GM06990 (cell line): ENCODE measurements at places on chromosomes 3 and 15.

GRCh38 chr15:74608786-74609185 lies 6.8 kb upstream of the CLK3 start:
- DNase-seq, result no peak

DNA sequence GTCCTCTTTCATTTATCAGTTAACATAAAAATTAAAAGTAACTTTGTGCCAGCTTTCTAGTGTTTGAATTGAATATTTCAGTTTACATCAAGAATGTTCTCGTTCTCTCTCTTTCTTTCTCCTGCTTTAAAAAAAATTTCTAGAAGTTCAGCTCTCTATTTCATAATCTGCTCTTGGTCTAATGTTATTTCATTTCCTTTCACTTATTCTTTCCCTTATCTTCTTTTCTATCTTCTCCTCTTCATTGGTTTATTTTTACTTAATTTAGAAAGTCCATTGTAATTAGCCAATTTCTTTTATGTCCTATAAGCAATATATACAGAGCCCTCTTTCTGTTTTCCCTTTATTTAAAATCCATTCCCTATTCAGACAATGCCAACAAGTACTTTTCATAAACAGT lies 44.6 kb downstream of the CCDC54 start:
- no peak for DNase-seq

- no peak for DNase-seq
Measured at GRCh38 chr3:124576565-124577493, 153.4 kb upstream of the UMPS start.

DNA sequence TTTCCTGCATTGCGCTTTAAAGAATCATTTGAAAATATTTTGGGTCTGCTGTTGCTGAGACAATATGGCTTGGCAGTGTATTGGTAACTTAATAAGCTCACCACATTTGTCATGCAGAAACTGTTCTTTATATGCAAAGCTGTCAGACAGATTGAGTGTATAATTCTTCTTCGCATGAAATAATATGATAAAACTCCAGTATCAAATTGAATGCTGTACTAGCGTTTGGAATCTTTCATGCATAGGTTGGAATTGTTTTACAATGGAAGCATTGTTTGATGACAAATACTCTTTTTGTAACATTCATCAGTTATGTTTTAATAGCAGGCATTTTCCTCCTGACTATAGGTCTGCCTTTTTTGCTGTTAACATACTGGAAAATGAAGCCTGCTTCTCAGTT lies 53.8 kb downstream of the RBMS3 start:
- no peak for DNase-seq

DNA sequence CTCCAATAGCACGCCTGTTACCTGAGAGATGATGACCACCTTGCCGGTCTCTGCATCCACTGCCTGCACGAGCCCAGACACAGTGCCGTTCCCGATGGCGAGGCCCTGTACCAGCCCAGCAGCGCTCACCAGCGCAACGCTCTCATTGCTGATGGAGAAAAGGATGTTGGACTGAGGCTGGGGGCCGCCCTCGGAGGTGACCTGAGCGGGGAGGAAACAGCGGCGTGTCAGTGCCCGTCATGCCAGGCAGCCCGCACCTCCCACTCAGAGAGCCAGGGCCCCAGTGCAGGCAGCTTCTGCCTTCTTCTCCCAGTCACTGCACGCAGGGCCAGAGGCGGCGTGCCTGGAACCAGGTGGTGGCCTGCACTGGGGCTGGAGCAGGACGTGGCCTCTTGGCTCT lies 80.3 kb downstream of the NUP210 start:
- DNase-seq, result no peak

DNA sequence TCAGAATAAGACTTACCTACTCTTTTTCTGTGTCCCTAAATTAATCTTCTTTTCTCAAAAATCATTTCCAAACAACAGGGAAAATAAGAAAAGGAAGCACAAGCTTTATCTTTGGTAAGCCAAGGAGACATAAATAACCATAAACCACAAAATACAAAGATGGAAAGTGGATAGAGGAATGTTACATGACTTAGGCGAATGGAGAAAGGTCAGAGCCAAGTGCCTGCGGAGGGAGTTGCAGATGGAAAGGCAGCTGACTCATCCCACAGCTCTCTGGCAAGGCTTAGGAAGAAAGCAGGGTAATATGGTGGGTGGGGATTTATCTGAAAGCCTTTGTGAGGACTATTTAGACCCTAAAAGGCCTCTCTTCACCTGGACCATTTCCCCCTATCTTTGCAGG lies 72.8 kb downstream of the GALK2 start:
- no peak for DNase-seq

DNA sequence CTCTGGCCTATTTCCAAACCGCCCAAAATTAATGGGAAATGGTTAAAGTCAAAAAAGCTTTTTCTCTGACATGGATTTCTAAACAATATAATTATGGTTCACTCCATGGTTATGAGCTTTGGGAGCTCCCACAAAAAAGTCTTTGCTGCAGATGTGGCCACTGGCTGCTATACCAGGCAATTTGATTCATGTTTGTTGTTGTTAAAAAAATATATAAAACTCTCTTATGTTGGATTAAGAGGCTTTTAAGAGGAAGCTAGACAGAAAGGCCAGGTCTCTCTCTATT lies 258.6 kb downstream of the TIGIT start:
- no peak for DNase-seq

GRCh38 chr15:70494852-70495571 lies 268.3 kb downstream of the UACA start:
- no peak for DNase-seq

DNA sequence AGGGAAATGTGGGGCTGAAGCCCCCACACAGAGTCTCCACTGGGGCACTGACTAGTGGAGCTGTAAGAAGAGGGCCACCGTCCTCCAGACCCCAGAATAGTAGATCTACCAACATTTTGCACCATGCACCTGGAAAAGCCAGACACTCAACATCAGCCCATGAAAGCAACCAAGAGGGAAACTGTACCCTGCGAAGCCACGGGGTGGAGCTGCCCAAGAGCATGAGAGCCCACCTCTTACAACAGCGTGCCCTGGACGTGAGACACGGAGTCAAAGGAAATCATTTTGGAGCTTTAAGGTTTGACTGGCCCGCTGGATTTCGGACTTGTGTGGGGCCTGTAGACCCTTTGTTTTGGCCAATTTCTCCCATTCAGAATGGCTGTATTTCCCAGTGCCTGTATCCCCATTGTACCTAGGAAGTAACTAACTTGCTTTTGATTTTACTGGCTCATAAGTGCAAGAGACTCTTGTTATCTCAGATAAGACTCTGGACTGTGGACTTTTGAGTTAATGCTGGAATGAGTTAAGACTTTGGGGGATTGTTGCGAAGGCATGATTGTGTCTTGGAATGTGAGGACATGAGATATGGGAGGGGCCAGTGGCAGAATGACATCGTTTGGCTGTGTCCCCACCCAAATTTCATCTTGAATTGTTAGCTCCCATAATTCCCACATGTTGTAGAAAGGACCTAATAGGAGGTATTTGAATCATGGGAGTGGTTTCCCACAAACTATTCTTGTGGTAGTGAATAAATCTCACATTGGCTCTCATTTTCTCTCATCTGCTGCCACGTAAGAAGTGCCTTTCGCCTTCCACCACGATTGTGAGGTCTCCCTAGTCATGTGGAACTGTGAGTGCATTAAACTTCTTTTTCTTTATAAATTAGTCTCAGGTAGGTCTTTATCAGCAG lies 105.8 kb downstream of the CBLB start:
- DNase-seq, result no peak

- no peak for DNase-seq
Measured at GRCh38 chr3:154510780-154511179, 80.8 kb upstream of the GPR149 start.

DNA sequence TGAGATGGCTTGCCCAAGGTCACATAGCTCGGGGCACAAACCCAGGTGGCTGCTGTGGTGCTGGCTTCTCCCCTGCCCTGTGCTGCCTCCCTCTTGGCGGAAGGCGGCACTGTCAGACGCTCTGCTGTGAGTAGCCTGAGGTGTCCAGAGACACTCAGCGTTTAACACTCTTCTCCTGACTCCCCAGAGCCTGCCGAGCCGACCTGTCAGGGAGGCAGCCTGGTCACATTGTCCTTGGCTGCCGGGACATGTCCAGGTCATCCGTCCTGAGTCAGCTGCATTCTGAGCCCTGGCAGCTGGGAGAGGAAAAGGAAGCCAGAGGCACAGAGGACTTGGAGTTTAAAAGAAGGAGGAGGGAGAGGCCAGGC lies 4.7 kb downstream of the LMAN1L start:
- DNase-seq, result no peak

- peak; percentile 85 for DNase-seq
Measured at GRCh38 chr15:31265871-31266711, 60.5 kb upstream of the KLF13 start.
